Gastrocnemius medialis (tissue), 4 donors: ENCODE measurements at places on chromosomes 11 and 22. TPM values are rescaled to one million over a fixed set of nuclear protein-coding genes. Genes with fewer than 3 reads are reported as not detected.
A peak's percentile ranks its signal among the peaks of the same experiment; 100 is the strongest.

GRCh38 chr22:46754110-46754799, 8.2 kb upstream of the TBC1D22A start:
- peak; percentile 90 for DNase-seq

DNA sequence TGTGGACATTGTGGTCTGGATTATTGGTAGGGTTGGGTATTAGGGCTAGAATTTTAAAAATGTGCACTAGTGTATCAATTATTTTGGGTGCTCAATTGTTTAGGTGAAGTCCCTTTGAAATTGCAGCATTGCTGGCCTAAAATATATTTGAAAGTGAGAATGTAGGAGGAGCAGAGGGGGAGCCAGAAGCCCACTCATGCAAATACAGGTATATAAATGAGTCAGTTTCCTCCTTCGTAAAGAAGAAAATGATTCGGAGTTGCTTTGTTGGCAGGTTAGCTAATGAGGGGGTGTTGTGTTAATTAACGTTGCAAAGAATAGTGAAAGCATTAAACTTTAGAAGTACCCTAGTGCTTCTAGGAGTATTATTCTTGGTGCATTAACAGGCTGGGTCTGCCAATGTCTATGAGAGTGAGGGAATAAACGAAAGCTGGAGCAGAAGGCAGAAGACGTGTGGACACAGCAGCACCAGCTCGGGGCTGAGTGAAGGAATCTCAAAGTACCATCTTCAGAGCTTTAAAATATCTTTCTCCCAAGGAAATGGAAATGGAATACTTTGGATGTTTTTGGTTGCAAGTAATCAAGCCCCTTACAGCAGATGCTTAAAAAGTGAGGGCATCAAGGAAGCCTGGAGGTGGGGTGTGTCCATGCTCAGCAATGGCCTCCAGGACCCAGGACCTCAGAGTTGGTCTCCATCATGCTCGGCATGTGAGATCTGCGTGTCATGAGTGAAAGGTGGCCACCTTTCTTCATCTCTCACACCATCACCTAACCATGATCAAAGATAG, 522.9 kb downstream of the NTM start:
- no peak for DNase-seq

DNA sequence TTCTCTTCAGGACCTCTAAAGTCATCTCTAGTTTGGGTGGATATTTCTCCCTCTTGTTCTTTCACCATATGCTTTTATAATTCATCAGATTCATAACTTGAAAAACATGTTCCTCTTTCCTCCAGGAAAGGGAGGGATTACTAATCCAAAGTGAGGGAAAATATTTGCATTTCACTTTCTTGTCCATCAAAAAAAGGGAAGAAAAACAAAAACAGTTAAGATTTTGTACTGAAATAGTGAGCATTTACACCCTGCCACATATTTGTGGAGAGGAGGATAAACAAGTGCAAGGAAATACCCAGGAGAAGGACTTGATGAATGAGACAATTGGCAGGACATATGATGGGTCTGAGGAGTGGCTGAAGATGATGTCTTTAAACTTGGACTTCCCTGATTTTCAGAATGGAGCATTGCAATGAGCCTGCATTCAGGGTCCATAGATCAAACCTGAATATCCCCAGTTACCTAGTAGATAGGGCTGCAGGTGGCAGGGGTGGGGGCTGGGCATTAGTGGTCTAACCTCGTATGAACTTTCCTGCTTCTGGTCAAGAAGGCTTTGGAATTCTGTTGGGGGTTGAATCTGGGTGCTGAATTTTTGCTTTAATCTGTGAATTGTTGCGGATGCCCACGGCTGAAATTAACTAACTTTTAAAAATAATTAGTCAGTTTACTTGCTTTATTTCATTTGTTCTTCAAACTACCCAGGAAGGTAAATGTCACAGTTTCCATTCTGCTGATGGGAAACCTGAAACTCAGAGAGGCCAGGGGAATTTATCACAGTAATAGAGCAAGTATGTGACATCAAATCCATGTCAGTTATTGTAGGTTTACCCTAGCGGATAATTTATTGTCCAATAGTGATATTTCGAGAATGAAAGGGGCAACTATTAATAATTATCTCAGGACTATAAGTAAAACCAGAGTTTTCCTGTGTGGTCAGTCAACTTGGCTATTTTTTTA, 36.9 kb upstream of the TMEM123 start:
- DNase-seq, result no peak

- no peak for DNase-seq
Observed at GRCh38 chr11:118572981-118573550, 857 bp downstream of the ARCN1 start.

- DNase-seq, result no peak
Observed at GRCh38 chr11:109968781-109969180, 124.4 kb upstream of the ZC3H12C start.

DNA sequence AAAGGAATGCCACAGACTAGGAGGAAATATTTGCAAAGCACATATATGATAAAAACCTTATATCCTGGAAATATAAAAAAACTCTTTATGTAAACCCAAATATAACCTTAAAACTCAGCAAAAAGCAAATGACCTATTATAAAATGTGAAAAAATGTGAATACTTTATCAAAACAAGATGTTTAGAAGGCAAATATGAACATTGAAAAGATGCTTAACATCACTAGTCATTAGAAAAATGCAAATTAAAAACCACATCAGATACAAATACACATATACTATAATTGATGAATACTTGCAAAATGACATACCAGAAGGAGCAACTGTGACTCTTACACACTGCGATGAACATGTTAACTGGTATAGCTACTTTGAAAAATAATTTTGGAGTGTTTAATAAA, 511.2 kb upstream of the LRRC4C start:
- no peak for DNase-seq

DNA sequence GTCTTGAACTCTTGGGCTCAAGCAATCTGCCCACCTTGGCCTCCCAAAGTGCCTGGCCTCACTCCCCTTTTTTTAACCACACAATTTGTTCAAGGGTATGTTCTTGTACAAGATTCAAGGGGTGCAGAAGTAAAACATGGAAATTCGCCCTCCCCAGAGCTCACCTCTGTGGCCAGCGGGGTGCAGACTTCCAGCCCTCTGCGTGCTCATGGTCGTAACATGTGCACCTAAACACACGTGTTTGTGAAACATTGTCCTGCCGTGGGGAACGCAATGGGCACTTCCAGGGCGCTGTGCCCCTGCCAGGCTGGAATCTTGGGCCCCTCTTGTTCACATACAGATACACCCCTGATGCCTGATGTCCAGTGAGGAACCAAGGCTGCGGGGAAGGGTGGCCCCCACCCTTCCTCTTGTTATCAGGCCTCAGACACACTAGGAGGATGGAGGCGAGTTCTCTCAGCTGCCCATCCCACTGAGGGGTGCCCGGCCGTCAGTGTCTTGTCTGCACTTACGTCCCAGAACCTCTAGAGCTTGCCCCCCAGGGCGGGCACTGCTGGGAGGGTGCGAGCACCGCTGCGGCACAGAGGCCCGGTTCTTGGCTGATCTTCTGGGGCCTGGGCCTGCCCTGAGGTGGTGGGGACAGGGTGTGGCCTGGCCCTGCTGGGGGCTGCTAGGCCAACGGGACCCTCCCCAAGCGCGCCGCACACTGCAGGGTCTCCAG, 4.1 kb upstream of the EPS8L2 start:
- no peak for DNase-seq

DNA sequence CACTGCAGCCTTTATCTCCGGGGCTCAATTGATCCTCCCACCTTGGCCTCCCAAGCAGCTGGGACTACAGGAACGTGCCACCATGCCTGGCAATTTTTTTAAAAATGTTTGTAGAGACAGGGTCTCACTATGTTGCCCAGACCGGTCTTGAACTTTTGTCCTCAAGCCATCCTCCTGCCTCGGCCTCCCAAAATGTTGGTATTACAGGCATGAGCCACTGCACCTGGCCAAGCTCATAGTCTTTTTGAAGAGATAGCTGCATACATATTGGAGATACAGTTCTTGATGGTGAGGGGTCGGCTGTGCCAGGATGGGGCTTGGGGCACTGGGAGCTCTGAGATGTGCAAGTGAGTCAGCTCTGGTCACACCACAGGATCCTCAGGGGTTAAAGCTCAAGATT, 53.2 kb downstream of the CHRDL2 start:
- DNase-seq, result no peak

GRCh38 chr11:73210916-73211667, 7.0 kb upstream of the P2RY2 start:
- DNase-seq, result no peak

DNA sequence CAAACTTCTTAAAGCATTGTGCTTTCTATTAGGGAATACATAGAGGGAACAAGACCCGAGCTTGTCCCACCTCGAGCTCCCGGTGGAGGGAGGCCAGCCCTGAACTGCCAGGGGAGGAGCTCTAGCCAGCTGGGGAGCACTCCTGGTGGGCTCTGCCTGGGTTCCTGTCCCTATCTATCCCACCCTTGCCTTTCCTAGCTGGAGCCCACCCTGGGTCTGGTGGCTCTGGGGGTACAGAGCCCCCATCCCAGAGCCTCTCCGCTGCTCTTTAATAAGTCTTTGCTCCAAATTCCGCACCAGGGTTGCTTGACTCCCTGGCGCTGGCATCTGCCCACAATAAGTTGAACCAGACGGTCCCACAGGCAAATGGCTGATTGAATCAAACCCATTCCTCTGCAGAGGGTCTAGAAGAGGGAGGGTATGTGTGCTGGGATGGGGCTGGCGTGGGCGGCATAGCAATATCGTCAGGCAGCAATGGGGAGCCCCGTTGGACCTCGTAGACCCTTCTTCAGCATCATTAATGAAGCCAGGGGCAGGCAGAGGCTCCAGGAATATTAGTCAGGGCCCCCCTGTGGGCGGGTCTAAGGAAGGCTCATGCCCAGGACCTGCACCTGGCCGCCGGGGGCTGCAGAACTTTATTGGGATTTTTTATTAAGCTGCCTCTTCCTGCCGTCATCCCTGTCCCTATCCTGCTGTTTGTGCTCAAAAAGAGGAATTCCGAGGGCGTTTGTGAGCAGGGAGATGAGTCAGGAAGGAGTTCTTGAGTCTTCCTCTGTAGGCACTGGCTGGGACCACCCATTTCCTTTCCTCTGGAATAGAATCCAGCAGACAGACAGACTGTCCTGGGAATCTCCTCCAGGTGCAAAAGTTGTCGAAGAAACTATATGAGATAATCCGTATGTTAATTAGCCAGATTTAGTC, 38.5 kb upstream of the RIC3 start:
- no peak for DNase-seq

DNA sequence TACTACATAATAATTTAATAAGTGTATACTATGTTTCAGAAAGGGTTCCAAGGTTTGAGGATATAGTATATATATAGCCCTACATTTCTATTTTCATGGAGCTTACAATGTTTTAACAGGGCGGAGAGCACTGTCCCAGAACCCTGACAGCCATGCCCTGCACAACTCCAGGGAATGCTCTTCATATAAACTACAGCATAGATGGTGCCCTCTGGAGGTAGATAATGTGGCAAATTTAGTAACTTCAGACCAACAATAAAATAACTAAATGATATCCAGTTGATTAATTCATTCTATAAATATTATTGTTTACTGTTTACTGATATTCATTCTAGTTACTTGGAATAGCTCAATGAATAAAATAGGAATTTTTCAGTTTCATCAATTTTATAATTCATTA, 693.7 kb upstream of the CCDC179 start:
- no peak for DNase-seq

- no peak for DNase-seq
Observed at GRCh38 chr11:69213316-69213715, 57.6 kb downstream of the SMIM38 start.

- DNase-seq, result no peak
Observed at GRCh38 chr11:12792590-12792989, 118.4 kb downstream of the TEAD1 start.

The TEX12 gene
- 0.68 TPM for total RNA-seq

The OSBPL5 gene
- 9.2 TPM for total RNA-seq

The UNC93B1 gene
- 7.4 TPM for total RNA-seq
